Glutamatergic neuron (in vitro differentiated cells): ENCODE measurements at places on chromosomes 1 and 21.

- DNase-seq = no peak
Measured at GRCh38 chr1:107195476-107195875, 54.6 kb downstream of the NTNG1 start.

DNA sequence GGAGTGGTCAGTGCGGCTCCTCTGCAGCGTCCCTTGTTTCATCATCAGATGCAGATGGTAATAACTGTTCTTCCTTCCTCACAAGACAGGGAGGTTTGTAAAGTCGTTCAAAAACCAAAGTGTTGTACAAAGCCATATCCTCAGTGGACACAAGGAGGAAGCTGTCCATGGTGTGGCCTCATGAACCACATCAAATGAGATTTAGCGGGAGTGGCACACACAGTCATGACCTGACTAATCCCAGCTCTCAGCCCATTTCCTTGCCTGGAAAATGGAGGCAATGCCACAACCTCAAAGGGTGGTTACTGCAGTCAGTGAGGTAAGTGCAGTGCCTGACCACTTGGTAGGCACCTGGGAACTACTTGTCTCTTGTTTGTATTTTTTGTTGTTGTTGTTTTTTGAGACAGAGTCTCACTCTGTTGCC is 13.4 kb downstream of the ENTREP3 start:
- DNase-seq = no peak

GRCh38 chr1:76944942-76945341 is 77.7 kb downstream of the ST6GALNAC5 start:
- no peak for DNase-seq

DNA sequence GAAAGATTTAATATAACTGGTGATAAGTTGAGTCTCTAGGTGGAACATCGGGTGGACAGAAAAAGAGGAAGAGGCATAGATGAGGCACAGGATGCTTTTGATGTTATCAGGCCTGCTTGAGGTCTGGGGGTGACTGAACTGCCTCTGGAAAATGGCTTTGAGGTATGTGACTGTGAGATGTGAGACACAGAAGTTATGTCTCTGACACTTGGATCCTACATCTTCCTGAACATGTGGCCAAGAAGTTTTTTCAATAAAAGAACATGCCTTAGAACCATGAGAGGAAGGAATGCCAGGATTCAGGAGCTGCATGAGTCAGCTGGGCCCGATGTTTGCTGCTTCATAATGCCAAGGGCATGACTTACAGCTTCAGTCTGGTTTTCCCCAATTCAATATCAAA is 11.5 kb upstream of the AIM2 start:
- no peak for DNase-seq

DNA sequence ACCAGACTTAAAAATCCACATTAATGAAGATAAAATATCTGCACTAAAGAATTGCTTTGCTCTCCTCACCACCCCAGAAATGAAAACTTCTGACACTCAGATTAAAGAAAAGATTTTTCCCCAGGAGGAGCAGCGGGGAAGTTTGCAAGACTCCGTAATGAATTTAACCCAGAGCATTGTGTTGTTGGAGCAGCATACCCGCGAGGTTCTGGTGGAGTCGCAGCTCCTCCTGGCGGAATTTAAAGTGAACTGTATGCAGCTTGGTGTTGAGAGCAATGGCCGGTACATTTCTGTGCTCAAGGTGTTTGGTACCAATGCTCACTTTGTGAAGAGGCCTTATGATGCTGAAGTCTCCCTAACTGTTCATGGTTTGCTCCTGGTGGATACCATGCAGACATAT is 46.4 kb downstream of the VPS13D start:
- DNase-seq = peak; percentile 41
